ENCODE measurements at places on chromosomes 5 and 9.

GRCh38 chr9:127224883-127225739 lies 39.5 kb upstream of the GARNL3 start:
- peak; percentile 91 for DNase-seq

- no peak for DNase-seq
Observed at GRCh38 chr5:74155501-74155900, 485.0 kb downstream of the ENC1 start.

GRCh38 chr5:96614110-96614691 lies 48.0 kb upstream of the CAST start:
- peak; percentile 78 for DNase-seq

DNA sequence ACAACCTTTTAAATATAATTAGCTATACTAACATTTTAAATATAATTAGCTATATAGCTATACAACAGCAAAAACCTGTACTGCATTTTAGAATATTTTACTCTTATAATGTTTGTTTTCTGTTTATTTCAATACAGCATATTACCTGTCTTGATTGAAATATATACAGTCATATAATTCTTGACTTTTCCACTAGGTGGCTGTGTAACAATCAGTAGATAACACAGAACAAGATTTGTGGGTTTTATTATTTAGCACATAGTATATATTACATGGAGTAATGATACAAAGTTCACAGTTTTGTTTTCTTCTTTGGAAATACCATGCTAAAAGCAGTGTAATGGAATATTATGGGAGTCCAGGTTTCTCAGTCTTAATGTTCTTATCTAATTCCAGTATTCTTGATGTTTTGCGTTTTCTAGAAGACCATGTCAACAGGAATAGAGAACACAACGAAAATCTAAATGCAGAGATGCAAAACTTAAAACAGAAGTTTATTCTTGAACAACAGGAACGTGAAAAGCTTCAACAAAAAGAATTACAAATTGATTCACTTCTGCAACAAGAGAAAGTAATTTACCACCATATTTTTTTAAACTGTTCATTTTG lies 13.3 kb downstream of the HMMR start:
- DNase-seq: peak; percentile 3

- no peak for DNase-seq
Observed at GRCh38 chr9:123164285-123164684, 104.1 kb downstream of the STRBP start.

DNA sequence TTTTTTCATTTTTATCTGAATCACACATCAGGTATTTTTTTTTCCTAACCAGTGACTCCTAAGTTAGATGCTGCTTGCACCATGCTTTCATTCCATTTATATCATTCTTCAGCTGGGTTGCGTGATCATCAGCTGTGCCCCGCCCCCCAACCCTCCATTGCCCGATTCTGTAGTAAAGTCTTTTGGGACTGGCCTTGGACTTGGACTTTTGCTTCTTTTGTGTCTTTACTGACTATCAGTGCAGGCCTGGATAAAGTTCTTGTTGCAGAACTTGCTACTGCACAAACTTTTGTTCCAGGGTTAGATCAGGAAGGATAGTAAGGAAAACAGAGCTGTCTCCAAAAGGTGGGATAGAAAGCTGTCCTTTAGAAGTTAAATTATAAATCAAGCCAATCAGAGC lies 38.5 kb downstream of the SLC22A5 start:
- no peak for DNase-seq

DNA sequence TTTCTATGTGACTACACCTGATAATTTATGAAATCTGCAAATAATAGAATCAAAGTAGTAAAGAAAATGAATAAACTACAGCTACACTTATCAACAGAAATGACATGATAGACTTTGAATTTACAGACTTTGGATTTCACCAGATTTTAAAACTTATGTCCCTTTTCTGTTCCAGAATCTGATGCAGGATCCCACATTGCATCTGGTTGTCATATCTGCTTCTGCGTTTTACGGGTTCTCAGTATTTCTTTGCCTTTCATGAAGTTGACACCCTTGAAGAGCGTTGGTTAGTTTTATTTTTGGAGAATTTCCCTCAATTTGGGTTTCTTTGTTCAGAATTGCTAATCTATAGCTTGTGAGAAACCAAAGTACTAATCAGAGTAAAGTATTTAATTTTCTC lies 174.9 kb upstream of the ADCY2 start:
- no peak for DNase-seq

DNA sequence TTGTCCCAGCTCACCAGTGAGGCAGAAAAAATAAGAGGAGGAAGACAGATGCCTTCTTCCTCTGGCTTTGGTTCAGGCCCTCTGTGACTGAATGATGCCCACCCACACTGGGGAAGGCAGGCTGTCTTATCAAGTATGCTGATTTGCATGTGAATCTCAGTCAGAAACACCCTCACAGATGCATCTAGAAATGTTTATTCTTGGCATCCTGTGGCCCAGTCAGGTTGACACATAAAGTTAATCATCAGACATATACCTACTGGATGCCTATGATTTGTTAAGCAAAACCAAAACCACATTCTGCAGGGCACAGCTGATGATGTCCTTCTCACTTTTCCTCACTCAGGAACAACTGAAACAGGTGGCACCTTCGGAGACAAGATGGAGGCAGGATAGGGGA lies 243.4 kb upstream of the KCNN2 start:
- no peak for DNase-seq

GRCh38 chr5:133736512-133736911 lies 124.2 kb upstream of the FSTL4 start:
- no peak for DNase-seq

DNA sequence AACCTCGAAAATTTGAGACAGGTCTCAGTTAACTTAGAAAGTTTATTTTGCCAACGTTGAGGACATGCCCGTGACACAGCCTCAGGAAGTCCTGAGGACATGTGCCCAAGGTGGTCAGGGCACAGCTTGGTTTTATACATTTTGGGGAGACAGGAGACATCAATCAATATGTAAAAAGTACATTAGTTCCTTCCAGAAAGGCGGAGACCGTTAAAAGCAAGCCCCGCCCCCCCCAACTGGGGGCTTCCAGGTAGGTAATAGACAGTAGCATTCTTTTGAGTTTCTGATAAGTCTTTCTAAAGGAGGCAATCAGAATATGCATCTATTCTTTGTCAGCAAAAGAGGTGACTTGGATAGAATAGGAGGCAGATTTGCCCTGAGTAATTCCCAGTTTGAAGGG lies 599 bp upstream of the MOCS2 start:
- DNase-seq: no peak

DNA sequence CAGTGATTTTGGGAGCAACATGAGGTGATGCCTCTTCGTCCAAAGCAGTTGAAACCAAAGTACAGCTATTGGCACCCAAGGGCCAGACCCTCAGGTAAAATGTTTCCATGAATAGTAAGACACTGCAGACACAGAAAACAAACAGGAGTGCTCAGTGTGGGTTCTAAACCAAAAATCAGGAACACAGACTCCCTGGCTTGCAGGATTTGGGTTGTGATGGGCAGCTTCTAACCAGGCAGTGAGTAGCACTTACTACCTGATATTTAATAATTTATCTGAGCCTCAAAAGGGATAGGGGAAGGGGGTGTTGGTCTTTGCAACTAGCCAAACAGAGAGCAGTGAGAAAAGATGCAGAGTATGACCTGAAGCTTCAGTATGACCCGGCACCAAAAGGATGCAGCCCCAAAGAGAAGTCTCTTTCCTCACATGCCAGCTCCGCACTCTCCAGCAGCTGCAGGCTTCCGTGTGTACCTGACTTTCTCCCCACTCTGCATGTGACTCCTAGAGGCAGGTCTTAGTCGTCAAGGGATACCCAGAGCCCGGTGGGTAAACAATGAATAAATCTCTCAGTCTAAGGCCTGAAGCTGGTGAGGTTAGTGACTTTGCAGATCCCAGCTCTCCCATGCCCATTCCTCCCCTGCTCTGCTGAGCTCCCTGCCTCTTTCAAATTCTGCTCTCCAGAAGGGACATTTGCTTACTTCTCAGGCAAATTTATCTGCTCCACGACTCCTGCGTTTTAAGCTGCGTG lies 105.4 kb upstream of the SPOCK1 start:
- peak; percentile 63 for DNase-seq

DNA sequence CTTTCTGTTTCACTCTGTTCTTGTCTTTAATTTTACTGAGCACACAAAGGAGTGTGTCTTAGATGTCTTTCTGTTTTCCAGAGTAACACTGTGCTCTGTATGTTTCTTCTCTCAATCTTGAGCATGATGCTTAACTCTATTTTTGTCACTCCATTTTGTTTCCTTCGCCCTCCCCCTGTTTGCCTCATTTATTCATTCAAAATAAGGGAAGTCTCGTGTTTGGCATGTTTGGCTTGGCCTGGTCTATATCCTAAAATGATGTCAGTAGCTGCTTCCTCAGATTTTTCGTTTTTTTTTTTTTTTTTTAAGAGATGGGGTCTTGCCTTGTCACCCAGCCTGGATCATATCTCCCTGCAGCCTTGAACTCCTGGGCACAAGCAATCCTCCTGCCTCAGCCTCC lies 22.0 kb downstream of the ZNF618 start:
- no peak for DNase-seq

DNA sequence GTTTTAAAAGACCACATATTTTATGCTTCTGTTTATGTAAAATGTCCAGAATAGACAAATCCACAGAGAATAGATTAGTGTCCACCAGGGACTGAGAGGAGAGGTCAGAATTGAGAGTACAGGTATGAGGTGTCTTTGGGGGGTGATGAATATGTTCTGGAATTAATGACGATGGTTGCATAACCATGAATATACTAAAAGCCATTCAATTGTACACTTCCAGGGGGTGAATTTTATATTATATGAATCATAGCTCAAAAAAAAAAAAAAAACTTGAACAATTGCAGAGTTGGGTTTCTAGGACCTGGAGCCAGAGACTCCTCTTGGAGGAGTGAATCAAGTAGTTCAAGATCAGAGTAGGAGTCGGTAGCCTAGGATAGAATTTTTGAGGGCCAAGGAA lies 57.8 kb upstream of the RUSC2 start:
- no peak for DNase-seq

DNA sequence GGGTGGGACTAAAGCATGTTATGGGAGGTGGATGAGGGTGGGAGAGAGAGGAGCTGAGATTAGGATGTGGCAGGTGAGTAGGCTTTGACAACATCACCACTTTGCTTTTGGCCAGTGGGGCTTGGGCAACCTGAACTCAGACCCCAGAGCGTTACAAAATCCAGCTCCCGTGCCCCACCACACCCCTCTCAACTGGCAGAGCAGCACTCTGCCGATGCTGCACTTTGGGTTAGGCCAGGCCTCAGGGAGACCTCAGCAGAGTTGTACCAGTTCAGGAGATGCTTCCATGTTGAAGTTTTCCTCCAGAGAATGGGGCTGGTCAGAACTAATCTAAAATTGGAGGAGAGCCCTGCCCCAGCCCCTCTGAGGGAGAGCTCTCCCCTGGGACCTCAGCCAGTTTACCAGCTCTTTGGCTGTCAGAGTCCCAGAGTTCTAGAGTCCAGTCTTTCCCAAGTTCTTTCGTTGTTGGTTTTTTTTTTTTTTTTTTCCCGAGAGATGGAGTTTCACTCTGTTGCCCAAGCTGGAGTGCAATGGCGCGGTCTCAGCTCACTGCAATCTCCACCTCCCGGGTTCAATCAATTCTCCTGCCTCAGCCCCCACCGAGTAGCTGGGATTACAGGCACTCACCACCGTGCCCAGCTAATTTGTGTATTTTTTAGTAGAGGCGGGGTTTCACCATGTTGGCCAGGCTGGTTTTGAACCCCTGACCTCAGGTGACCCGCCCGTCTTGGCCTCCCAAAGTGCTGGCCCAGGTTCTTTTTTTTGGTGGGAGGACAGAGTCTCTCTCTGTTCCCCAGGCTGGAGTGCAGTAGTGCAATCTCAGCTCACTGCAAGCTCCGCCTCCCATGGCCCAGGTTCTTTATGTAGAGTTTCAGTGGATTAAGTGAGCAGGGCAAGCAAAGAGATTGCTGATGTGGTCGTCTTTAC lies 17.8 kb downstream of the NUDT2 start:
- DNase-seq: no peak

- no peak for DNase-seq
Observed at GRCh38 chr9:129547869-129548570, 72.9 kb downstream of the C9orf50 start.

GRCh38 chr5:61744690-61745619 lies 412.9 kb downstream of the ZSWIM6 start:
- no peak for DNase-seq

- DNase-seq: no peak
Observed at GRCh38 chr5:43358301-43358700, 45.1 kb upstream of the HMGCS1 start.

- DNase-seq: no peak
Observed at GRCh38 chr5:160044967-160045366, 36.0 kb downstream of the TTC1 start.

DNA sequence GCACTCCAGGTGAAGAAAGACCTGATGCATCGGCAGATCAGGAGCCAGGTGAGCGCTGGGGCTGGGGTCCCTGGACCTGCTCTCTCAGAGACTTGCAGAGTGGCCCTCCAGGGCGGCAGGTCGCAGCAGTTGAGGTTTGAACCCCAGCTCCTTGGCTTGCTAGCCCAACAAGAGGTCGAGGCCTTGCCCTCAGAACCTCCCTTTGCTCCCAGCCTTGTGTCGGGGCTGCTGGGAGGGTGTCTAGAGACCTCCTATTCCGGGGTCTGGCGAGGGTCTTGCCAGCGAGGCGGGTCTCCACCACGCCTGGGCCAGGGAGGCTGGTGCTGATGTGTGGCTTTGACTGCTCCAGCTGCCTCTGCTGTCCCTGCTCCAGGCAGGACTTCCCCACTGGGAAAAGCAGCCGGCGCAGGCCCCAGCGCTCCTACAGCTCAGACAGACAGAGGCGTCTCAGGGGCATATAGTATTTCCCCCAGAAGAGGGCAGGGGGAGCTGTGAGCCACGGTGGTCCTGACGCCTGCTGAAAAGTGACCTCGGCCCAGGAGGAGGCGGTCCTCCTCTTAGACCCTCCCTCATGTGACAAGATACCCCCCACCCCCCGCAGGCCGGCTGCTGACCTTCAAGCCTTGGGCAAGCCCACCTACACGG lies 38.3 kb downstream of the LRSAM1 start:
- DNase-seq: no peak

DNA sequence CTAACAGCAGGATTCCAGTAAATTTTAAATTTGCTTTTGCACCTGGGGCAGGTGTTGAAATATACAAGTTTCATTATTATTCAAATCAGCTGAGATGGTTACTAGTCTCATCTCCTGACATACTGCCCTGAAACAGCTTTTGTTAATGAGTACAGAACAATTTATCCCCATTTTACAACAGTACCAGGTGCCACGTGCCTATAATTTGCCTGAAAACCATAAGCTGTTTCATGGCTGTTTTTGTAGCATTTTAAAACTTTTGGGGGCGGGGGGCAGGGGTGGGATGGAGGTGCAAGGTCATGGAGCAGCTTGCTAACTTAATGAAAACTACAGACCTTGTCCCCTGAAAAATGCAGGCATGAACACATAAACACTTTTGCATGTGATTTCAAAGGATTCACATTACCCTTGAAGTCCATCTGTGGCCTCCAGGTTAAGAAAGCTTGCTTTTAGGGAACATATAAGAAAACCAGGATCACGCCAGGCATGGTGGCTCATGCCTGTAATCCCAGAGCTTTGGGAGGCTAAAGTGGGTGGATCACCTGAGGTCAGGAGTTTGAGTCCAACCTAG lies 42.1 kb downstream of the TIMD4 start:
- no peak for DNase-seq

GRCh38 chr5:149172261-149172660 lies 31.0 kb downstream of the ABLIM3 start:
- DNase-seq: no peak
